Mammary epithelial cell (primary cell): ENCODE measurements at places on chromosomes 3 and 15. TPM values are rescaled to one million over a fixed set of nuclear protein-coding genes. Genes with fewer than 3 reads are reported as not detected.

GRCh38 chr3:29268651-29269050 lies 12.2 kb upstream of the RBMS3 start:
- DNase-seq = no peak

DNA sequence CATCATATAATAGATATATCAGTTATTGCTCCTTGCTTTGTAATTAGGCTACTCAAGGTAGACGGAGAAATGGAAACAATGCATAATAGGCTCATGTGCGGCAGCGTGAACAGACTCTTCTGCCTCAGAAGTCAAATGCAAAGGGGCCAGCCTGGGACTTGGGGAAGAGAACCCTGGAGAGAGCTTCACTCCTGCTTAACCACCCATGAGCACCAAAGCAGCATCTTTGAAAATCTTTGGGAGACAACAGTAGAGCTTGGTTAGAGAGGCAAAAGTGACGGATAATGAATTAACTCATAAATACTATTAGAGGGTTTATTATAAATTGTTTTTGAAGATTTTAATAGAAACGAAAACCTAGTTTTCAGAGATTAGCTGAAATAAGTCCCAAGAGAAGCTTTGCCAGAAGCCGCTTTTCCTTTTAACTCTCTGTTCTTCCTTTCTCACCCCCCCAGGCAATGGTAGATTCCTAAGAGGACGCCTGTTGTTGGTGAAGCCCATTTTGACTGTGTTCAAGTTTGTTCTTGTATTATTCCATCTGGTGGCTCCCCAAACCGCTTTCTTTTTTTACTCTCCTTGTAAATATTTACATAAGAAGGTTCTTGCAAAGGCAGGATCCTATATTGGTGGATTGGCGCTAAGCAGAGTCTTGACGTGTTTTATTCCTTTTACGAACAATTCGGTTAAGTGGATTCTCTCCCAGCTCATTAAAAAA lies 196.0 kb upstream of the TPRG1 start:
- DNase-seq = peak; percentile 61

DNA sequence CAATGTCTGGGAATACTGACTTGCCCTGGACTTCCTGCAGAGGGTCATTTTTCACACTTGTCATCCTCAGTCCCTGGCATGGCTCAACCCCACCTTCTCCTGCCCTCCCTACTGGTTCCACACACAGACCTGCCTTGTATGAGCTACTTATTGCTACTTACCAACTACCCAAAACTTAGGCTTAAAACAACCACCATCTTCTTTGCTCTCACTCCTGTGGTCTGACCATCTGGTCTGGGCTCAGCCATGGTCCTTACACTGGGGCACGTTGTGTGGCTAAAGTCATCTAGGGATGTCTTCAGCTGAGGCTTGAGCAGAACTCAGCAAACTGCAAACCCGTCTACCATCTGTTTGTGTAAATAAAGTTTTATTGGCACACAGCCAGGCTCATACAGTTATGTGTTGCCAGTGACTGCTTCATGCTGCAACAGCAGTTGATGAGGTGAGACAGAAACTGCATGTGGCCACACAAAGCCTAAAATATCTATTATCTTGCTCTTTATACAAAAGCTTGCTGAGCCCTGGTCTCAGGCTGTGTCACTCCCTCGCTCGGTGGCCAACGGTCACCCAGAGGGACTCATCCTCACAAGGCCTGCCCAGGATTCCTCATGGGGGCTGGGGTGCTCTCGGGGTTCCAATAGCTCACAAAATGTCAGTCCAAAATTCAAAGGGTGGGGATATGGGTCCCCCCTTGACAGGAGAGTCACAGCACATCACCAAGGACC lies 43.5 kb downstream of the KLF15 start:
- no peak for DNase-seq

- no peak for DNase-seq
These were observed 460.7 kb upstream of the RASGRP1 start for GRCh38 chr15:39025321-39025720.

GRCh38 chr15:85702321-85703101 lies 92.2 kb downstream of the KLHL25 start:
- DNase-seq = no peak

GRCh38 chr15:32723171-32723948 lies 5.6 kb downstream of the GREM1 start:
- DNase-seq = no peak

- DNase-seq = no peak
These were observed 12.8 kb downstream of the AKAP13 start for GRCh38 chr15:85393210-85393609.

- peak; percentile 93 for DNase-seq
These were observed 184.2 kb upstream of the PDZRN3 start for GRCh38 chr3:73808862-73809509.

DNA sequence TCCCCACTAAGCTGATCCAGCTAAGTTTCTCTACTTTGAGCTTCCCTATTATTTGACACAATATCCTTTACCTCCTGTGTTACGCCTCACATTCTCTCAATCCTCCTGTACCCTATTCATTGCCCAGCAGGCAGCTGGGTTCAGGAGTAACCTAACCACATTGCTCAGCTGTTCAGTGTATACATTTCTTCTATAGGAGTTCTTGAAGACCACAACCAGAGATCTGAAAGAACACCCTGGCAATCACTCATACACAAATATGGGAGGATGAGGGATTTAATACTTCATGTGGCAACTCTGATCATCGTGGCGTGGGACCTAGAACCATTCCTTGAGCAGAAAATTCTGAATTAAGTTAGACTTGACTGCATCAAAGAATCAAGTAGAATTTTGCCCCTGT lies 346.8 kb upstream of the ARPP21 start:
- no peak for DNase-seq

- DNase-seq = peak; percentile 80
These were observed 16.0 kb downstream of the NR1D2 start for GRCh38 chr3:23961066-23961465.

- no peak for DNase-seq
These were observed at the start of gene SLC12A1 for GRCh38 chr15:48205981-48206380. TSS of gene SLC12A1 (plus strand) at chr15:48206302. CDS start at chr15:48207720, 1,418 bp downstream.

DNA sequence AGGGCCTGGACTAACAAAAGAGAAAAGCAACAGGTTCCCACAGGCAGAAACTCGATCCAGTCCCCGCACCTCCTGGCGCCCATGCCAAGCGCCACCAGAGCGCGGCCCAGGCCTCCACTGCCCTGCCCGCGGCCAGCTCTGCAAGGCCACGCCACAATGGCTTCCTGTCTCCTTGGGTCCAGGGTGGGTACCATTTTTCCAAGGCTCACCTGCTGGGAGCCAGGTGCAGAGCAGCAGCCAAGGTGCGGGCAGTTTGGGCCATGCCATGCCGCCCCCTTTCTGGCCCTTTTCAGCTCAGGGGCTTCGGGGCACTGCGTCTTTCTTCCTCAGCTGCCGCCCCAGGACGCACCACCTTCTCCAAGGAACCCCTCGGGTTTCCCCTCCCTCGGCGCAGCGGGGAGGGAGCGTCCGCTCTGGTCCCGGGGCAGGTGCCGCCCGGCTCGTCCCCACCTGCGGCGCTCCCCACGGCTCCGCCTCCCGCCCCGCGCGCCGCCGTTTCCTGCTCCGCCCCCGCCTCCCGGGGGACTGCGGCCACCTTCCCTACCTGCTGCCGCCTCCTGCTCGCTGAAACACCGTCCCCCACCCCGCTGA lies at the start of gene ILDR1:
Gene ILDR1, minus strand, starts transcription at position 437 of the 591 bp plus-strand sequence. Its CDS starts 170 bp downstream, at position 267.
- DNase-seq = no peak

SLCO2A1 gene
- 0.83 TPM for polyA plus RNA-seq

PCCB gene
- polyA plus RNA-seq = 46.3 TPM

TNNC1 gene
- polyA plus RNA-seq = 0.15 TPM

GRM2 gene
- polyA plus RNA-seq = 0.09 TPM

GATA2 gene
- polyA plus RNA-seq = 0.10 TPM

FAM227B gene
- 2.4 TPM for polyA plus RNA-seq
